ENCODE measurements at places on chromosomes 3 and 15.

DNA sequence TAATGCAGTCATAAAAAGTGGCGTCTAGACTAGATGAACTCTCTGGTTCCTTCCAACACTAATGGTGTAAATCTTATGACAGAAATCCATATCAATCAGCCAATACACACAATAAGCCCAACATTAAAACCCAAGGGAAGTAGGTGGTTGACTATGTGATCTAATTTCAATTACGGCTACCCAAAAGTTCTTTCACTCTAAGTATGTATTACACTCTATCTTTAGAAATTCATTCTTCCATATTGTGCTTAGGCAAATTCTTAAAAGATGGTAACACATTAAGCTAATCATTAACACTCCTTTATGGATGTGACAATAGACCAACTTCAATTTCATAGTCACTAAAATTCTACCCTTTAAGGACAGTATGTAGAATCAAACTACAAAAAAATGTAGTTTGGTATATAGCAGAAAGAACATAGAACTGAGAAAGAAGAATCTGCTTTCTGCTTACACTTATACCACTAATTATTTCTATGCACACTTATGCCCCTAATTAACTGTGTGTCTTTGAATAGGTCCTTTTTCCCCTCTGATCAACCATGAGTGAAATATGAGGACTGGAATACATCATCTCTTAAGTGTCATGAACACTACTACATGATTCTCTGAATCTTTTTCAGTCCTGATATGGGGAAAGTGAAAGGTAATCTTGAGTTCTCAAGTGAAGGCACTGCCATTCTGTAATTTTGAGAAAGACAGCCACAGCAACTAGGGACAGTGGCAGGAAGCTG, 557.6 kb downstream of the IGSF11 start:
- DNase-seq: no peak

- DNase-seq: no peak
These were observed 4.5 kb downstream of the RAB7A start for GRCh38 chr3:128730471-128730870.

GRCh38 chr3:183377307-183377959, 51.0 kb downstream of the MCF2L2 start:
- DNase-seq: no peak

DNA sequence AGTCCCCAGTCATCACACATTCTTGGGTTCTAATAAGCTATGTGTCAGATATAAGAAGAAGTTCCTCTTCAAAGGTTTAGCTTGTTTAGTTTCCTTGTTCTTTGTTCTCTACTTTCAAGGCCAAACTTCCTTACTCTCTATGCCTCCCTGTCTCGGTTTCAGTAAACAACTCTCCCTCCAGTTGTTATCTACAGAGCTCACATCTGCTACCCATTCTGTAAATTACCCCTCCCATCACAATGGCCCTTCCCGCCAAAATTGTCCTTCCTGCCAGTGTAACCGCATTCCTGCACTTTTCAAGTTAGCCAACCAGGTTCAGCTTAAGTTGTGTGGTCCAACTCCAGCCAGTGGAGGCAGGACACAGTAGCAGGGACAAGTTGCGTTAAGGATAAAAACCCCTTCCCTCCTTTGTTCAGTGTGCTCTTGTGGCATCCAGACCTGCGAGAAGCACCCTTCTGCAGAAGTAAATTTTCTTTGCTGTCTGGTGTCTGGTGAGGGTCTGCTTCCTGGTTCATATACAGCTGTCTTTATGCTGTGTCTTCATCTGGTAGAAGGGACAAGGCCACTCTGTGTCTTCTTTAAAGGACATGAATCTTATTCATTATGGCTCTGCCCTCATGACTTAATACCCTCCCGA, 342.1 kb upstream of the GRM7 start:
- no peak for DNase-seq

DNA sequence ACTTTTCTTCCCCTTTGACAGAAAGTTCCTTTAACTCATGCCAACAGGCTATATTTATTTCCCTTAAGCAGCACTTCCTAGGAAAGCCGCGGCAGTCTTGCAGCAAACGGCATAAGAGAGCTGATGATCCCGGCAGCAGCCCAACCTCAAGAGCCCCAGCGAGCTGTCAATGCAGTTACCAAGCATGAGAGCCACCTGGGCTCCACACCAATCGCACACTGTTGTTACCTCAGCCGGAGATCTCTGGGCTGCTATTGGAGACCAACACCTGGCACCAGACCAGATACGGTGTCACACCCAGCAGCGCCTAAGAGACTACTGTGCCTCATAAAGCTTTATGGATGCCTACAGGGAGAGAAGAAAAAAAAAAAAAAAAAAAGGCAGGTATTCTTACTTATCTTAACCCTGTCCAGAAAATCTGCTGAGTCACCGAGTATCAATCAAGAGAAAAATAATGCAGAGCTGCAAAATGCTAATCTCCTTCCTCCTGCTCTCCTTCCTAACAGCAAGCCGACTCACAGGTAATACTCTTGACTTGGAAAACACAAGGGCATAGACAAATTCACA, 11.7 kb downstream of the ABCC5 start:
- DNase-seq: no peak

GRCh38 chr3:97612632-97613031, 151.9 kb upstream of the ARL6 start:
- DNase-seq: no peak

GRCh38 chr15:98653686-98654085, 5.3 kb downstream of the IGF1R start:
- DNase-seq: no peak

- no peak for DNase-seq
These were observed 36.8 kb downstream of the SNTN start for GRCh38 chr3:63689285-63689684.

DNA sequence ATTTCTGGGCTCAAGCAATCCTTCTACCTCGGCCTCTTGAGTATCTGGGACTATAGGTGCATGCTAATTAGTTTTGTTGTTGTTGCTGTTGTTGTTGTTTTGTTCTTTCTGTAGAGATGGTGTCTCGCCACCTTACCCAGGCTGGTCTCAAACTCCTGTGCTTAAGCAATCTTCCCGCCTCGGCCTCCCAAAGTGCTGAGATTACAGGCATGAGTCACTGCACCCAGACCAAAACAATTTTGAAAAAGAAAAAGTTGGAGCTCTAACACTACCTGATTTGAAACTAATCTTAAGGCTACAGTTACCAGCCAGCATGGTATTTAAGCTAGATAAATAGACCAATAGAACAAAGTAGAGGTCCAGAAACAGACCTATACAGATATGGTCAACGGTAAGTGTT, 29.8 kb downstream of the KPNA1 start:
- DNase-seq: peak; percentile 3

DNA sequence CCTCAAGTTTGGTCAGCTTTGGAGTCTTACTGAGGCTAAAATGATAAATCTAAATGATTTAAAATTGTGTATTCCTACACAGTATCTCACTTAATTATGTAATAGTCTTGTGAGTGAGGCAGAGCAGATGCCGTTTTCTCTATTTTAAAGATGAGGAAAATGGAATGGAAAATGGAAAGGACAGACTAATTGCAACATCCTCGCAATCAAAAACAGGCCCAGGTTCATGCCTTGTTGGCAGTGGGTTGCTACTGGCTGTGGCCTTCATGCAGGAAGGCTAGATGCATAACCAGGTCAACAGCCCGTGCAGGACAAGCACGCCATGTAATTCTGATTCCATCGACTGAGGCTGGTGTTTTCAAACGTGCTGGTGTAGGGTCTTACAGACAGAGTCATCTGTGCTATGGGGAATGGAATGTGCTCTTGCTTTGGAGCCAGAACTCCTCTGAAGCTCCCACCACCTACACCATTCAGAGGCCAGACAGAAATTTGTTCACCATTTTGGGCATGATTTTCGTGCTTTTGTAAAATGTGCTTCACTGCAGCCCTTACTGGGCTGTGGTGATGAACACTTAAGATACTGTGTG, 37.9 kb downstream of the MLH1 start:
- no peak for DNase-seq

DNA sequence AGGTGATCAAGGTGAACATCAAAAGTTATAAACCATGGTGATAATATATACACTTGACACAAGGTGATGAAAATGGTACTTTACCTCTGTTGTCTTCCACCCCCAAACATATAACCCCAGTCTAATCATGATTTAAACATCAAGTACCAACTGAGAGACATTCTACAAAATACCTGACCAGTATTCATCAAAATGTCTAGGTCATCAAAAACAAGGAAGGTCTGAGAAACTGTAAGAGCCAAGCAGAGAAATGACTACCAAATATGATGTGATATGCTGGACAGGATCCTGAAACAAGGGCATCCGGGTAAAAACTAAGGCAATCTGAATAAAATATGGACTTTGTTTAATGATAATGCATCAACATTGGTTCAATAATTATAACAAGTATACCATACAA, 27.8 kb downstream of the EDC3 start:
- no peak for DNase-seq

- DNase-seq: no peak
These were observed 30.9 kb downstream of the TFG start for GRCh38 chr3:100740207-100740606.

DNA sequence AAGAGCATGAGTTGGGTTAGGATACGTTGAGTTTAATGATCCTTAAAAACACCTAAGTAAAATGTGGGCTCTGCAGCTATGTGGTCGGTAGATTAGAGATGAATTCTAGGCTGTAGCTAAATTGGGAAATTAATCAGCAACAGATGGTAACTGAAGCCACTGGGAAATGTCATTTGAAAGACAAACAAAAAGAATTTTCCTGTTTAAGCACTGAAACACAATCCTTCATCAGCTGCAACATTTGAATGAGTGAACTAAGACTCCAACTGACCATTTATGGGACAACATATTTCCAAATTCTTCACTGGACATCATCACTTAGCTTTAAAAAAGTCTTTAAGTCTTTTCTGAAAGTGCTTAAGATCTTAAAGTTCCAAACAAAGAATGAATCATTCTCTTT, 226.9 kb downstream of the ZNF385D start:
- DNase-seq: no peak

GRCh38 chr3:12191559-12191958, 32.8 kb upstream of the TIMP4 start:
- DNase-seq: no peak

DNA sequence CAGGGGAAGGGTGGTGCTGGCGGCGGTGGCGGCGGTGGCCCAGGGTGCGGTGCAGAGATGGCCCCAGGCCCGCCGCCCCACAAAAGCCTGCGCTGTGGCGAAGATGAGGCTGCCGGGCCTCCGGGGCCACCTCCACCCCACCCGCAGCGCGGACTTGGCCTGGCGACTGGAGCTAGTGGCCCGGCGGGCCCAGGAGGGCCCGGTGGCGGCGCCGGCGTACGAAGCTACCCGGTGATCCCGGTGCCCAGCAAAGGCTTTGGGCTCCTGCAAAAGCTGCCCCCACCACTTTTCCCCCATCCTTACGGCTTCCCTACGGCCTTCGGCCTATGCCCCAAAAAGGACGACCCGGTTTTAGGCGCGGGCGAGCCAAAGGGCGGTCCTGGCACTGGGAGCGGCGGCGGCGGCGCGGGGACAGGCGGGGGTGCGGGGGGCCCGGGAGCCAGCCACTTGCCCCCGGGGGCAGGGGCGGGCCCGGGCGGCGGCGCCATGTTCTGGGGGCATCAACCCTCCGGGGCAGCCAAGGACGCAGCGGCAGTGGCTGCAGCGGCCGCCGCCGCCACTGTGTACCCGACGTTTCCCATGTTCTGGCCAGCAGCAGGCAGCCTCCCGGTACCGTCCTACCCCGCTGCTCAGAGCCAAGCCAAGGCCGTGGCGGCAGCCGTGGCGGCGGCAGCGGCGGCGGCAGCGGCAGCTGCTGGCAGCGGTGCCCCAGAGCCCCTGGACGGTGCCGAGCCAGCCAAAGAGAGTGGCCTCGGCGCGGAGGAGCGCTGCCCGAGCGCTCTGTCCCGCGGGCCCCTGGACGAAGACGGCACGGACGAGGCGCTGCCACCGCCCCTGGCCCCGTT, 1.6 kb downstream of the SKOR1 start:
- DNase-seq: no peak

- no peak for DNase-seq
These were observed 77.4 kb downstream of the RBPMS2 start for GRCh38 chr15:64697911-64698369.

- peak; percentile 85 for DNase-seq
These were observed 1.3 kb downstream of the BHLHE40 start for GRCh38 chr3:4980229-4981203.

DNA sequence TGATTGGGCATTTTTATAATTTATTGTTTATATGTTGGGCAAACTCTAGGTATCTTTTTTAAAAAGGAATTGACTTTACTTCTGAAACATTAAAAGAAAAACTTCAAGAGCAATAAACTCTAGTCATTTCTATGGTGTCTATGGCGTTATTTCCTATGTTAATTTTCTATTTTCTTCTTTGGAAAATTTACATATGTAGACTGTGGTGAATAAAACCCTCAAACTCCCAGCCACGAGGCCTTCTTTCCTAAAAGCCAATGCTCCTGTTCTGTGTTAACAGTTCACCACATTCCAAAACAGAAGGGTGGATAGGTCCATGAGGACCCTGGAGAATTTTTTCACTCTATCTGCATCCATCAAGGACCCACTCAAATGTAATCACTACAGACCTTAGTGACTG, 44.3 kb upstream of the B3GNT5 start:
- DNase-seq: no peak

DNA sequence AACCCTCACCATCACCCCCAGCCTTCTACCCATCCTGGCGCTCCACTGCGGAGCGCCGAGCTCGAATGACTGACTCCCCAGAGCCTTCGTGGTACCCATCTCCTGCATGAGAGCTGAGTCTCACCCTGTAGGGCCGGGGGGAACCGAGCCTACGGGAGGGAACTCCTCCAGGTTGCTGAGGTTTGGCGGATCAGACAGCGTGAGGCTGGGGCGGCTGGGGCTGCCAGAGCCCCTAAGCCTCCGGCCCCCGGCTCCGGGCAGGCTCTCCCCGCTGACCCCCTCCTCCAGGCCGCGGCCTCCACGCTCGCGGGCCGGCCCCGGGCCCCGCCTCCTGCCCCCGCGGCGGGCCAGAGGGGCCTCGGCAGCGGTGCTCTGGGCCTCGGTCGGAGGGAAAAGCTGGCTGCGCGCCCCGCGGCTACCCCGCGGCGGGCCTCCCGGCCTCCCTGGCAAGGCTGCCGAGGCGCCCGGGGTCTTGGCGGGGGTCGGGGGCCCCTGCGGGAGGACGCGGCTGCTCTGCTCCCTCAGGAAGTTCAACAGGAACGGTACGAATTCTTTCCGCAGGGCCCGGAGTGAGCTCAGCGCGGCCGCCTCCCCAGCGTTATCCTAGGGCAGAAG, 643 bp downstream of the CDAN1 start:
- DNase-seq: no peak

- DNase-seq: no peak
These were observed 2.8 kb upstream of the CPNE4 start for GRCh38 chr3:132037581-132037980.

DNA sequence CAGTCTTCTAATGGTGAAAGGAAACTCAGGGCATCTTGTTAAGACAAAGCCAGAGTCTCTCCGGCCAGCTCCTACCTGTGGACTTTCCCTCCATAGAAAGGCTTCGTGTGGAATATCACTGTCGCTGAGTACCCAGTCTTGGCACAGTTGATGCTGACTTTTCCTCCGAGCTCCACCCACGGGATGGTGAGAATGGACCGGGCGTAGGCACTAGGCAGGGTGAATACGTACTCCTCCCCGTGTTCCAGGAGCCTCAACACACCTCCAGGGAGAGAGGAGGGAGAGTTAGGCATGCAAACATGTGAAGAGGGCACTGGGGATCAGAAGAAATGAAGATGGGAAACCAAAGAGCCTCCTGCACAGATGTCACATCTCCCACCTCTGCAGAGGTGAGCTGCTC, 138.0 kb downstream of the STT3B start:
- DNase-seq: no peak

GRCh38 chr3:193342551-193342950, 36.0 kb downstream of the ATP13A5 start:
- no peak for DNase-seq

- DNase-seq: no peak
These were observed 15.4 kb upstream of the KLF15 start for GRCh38 chr3:126372413-126373145.

GRCh38 chr15:83904107-83905040, 250.5 kb downstream of the ADAMTSL3 start:
- peak; percentile 7 for DNase-seq

Data from smooth muscle cell of the brain vasculature (primary cell).